Activated naive CD8-positive, alpha-beta T cell treated with anti-CD3 and anti-CD28 coated beads, Interleukin-2, amount 50 U/mL, for 24 hours (primary cell): ENCODE measurements at places on chromosomes 2 and 18.

DNA sequence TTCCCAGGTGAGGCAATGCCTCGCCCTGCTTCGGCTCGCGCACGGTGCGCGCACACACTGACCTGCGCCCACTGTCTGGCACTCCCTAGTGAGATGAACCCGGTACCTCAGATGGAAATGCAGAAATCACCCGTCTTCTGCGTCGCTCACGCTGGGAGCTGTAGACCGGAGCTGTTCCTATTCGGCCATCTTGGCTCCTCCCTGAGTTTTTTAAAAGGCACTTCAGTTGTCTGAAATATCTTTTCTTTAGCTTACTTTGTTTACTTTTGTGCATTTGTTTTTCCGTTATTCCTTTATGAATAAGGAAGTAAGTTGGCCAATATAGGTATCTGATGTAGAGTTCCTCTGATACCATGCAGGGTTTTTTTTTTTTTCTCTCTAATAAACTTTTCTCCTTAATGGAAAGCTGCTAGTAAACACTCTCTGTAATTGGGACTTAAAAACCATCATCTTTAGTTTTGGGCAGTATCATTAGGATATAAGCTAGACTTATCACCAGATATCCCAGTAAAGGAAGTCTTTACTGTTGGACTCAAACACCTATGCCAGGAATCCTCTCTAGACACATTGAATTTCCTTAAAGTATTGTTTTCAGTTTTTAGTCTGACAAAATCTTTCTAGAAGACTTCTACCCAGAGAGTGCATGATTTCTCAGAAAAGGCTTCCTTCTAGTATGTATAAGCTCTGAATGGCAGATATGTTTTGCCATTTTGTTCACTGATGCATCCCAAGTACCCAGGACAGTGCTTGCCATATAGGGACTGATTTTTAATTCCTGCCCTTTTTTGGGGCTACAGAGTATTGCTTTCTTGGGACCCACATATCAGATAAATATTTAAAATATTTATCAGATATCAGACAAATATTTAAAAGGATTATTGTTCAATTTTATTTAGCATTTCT lies 35.8 kb upstream of the DYSF start:
- peak overlapping the region; percentile 69 for H3K27ac ChIP-seq
- H3K4me3 ChIP-seq, result peak overlapping the region; percentile 78
- no peak for DNase-seq

GRCh38 chr2:234898534-234899053 lies 53.2 kb upstream of the SH3BP4 start:
- H3K27me3 ChIP-seq, result no peaks in the 10 kb centered on the region
- H3K27ac ChIP-seq, result no peak overlapping the region
- H3K4me3 ChIP-seq, result no peak overlapping the region
- no peaks in the 10 kb centered on the region for H3K36me3 ChIP-seq
- no peaks in the 10 kb centered on the region for H3K4me1 ChIP-seq

DNA sequence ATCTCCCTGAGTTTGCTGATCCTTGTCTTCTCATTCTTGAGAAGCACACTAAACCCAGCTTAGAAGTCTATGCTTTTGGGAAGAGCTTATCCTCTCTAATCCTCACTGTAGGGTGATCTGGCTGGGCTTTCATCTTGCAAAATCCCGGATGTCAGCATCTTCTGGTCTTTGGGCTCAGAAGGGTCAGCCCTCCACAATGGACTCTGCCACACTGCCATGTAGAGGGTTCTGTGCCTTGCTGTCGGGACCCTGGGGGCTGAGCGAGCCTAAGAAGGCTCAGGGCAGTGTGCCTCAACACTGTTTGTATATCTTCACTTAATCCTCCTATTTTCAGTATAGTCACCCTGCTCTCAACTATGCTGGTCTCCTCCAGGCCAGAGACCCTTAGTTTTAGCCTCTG lies 102.3 kb downstream of the TGIF1 start:
- H3K4me1 ChIP-seq, result no peaks in the 10 kb centered on the region
- H3K4me3 ChIP-seq, result no peak overlapping the region
- DNase-seq, result no peak
- H3K27ac ChIP-seq, result no peak overlapping the region
- H3K36me3 ChIP-seq, result no peaks in the 10 kb centered on the region

DNA sequence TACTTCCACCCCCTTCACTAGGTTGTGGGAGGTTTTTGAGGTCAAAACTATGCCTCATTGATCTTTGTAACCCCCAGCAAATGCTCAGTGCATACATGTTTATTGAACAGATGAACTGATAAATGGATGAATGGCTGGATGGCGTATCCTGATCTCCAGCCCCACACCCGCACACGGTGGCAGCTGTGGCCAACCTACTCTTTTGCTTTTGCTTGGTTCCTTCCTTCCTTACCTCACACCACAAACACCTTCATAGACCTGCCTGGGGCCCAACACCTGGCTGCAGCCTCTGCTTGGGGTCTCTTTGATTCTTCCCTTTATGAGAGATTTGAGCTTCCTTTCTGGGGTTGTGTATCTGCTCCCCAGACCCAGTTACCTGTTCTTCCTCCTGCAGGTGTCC lies 25.9 kb downstream of the SPP2 start:
- H3K4me3 ChIP-seq, result no peak overlapping the region
- H3K27me3 ChIP-seq, result no peaks in the 10 kb centered on the region
- peaks cover 25% of the 10 kb centered on the region for H3K4me1 ChIP-seq

- H3K27ac ChIP-seq, result peak overlapping the region; percentile 59
- H3K4me3 ChIP-seq, result peak overlapping the region; percentile 53
- DNase-seq, result no peak
- H3K27me3 ChIP-seq, result peaks cover 2% of the 10 kb centered on the region
- H3K4me1 ChIP-seq, result peaks cover 37% of the 10 kb centered on the region
Observed at GRCh38 chr2:174846941-174847938, 83.0 kb upstream of the CHRNA1 start.

- H3K27ac ChIP-seq, result peak overlapping the region; percentile 61
- peaks cover 32% of the 10 kb centered on the region for H3K4me1 ChIP-seq
- peaks cover 22% of the 10 kb centered on the region for H3K27me3 ChIP-seq
- H3K36me3 ChIP-seq, result peaks cover 6% of the 10 kb centered on the region
- DNase-seq, result peak; percentile 77
Observed at GRCh38 chr2:238231251-238231793, 8.5 kb downstream of the HES6 start.

DNA sequence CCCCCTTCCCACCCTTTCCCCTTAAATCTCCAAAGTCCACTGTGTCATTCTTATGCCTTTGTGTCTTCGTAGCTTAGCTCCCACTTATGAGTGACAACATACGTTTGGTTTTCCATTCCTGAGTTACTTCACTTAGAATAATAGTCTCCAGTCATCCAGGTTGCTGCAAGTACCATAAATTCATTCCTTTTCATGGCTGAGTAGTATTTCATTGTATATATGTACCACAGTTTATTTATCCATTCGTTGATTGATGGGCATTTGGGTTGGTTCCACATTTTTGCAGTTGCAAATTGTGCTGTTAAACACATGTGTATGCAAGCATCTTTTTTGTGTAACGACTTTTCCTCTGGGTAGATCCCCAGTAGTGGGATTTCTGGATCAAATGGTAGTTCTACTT lies 14.5 kb upstream of the ZNF638 start:
- no peak overlapping the region for H3K27ac ChIP-seq
- peaks cover 4% of the 10 kb centered on the region for H3K27me3 ChIP-seq
- no peak for DNase-seq
- H3K4me1 ChIP-seq, result no peaks in the 10 kb centered on the region
- peaks cover 11% of the 10 kb centered on the region for H3K36me3 ChIP-seq

- no peak overlapping the region for H3K27ac ChIP-seq
- H3K27me3 ChIP-seq, result no peaks in the 10 kb centered on the region
- DNase-seq, result no peak
- peaks cover 29% of the 10 kb centered on the region for H3K4me1 ChIP-seq
- no peak overlapping the region for H3K4me3 ChIP-seq
Observed at GRCh38 chr2:97906307-97906706, 89.4 kb downstream of the TMEM131 start.

- H3K36me3 ChIP-seq, result peaks cover 4% of the 10 kb centered on the region
Observed at GRCh38 chr2:71223767-71224333, 3.1 kb downstream of the PAIP2B start.

- H3K4me3 ChIP-seq, result no peak overlapping the region
- no peaks in the 10 kb centered on the region for H3K36me3 ChIP-seq
- H3K27ac ChIP-seq, result no peak overlapping the region
Observed at GRCh38 chr2:64905338-64906024, 83.7 kb upstream of the SLC1A4 start.

DNA sequence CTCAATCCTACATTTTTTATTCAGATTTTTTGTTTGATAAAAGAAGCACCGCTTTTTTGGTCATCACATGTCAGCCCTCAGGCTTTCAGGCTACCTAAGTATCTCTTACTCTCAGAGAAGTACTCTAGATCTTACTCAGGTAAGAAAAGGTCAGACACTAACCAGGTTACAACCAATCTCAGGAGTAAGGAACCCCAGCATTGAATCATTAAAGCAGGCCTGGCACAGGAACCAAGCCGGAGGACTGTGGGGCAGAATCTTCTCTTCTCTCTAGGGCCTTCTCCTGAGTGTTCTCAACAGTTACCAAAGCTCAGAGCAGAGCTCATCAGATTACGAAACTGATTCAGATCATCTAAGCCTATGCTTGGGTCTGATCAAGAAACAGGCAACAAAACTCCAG lies 28.2 kb downstream of the RBMS1 start:
- no peaks in the 10 kb centered on the region for H3K27me3 ChIP-seq
- H3K27ac ChIP-seq, result peak overlapping the region; percentile 55
- no peak overlapping the region for H3K4me3 ChIP-seq

GRCh38 chr2:26650713-26651469 lies 9.7 kb upstream of the CIB4 start:
- no peak overlapping the region for H3K4me3 ChIP-seq
- no peaks in the 10 kb centered on the region for H3K36me3 ChIP-seq
- no peak for DNase-seq
- no peak overlapping the region for H3K27ac ChIP-seq
- H3K4me1 ChIP-seq, result no peaks in the 10 kb centered on the region

DNA sequence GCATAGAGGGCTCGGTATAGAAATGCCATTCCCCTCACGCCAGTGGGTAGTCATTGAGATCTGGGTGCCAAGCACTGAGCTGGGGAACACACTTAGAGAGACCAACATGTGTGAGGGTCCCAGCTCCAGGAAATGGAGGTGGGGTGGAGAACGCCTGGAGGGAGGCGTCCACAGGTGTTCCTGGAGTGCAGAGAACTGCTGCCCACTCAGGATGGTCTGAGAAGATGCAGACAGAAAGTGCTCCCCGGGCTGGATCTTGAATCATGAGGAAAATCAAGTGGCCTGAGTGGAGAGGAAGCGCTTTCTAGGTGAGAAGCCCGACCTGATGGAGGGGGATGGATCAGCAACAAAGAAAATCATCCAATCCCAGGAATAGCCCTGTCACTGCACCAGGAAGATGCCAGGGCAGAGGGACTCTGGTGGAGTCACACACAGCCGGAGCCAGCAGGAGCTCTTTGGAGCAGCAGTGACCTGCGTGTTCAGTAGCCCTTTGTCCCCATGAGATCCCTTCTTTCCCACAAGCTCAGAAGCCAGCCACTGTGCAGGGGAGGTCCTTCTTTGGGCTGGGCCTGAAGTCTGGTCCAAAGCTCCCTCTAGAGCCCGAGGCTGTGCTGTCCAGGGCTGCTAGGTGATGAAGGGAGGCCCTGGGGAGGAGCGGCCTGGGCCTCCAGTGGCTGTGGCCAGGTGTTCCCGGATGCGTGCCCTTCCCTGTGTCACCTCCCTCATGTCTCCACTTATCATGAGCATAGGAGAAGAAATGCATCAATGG lies 112.3 kb downstream of the RNF144A start:
- H3K4me1 ChIP-seq, result peaks cover 2% of the 10 kb centered on the region
- H3K27ac ChIP-seq, result no peak overlapping the region
- no peak for DNase-seq
- H3K36me3 ChIP-seq, result peaks cover 14% of the 10 kb centered on the region
- H3K4me3 ChIP-seq, result no peak overlapping the region
- H3K27me3 ChIP-seq, result no peaks in the 10 kb centered on the region

DNA sequence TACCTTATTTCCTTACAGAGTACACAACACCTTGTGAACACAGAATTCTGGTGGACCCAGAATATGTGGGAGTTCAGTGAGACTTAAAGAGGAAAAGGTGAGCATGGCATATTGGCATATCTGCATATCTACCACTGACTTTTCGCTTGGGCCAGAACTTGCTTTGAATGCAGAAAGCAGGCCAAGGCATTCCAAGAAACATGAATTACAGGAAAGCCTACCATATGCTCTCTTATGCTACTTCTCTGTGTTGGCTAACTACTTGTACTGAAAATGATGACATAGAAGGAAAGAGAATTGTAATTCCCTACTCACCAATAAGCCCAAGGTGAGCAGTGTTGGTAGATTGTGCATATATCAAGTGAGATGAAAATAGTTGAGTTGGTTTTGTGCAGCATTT lies 31.4 kb upstream of the CCDC93 start:
- no peak for DNase-seq
- no peaks in the 10 kb centered on the region for H3K36me3 ChIP-seq
- H3K4me3 ChIP-seq, result no peak overlapping the region
- H3K27ac ChIP-seq, result no peak overlapping the region
- peaks cover 52% of the 10 kb centered on the region for H3K27me3 ChIP-seq

GRCh38 chr2:227509824-227510619 lies 38.1 kb downstream of the AGFG1 start:
- peaks cover 88% of the 10 kb centered on the region for H3K4me1 ChIP-seq
- no peak overlapping the region for H3K4me3 ChIP-seq
- no peaks in the 10 kb centered on the region for H3K27me3 ChIP-seq
- H3K36me3 ChIP-seq, result peaks cover 19% of the 10 kb centered on the region
- DNase-seq, result no peak

- H3K27ac ChIP-seq, result no peak overlapping the region
- H3K27me3 ChIP-seq, result peaks cover 6% of the 10 kb centered on the region
- no peaks in the 10 kb centered on the region for H3K36me3 ChIP-seq
- no peak overlapping the region for H3K4me3 ChIP-seq
- no peak for DNase-seq
Observed at GRCh38 chr2:201807452-201807999, 1.2 kb downstream of the CDK15 start.

DNA sequence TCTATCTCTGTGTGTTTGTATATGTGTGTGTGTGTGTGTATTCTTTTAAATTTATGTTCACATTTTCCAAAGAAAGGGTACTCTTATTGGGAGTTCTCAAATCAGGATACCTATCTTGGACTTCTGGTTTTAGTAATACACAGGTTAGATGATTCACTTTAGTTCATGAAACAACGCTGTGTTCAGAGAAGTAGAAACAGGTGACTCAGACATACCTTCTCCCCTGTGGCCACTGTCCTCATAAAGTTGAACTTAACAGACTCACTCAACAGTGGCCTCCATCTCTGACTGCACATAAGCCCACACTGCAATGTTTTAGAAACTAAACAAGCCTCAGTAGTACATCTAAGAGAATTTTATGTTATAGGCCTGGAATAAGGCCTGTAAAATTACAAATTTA lies 566.6 kb upstream of the VRK2 start:
- H3K36me3 ChIP-seq, result no peaks in the 10 kb centered on the region
- H3K27me3 ChIP-seq, result no peaks in the 10 kb centered on the region
- DNase-seq, result no peak

DNA sequence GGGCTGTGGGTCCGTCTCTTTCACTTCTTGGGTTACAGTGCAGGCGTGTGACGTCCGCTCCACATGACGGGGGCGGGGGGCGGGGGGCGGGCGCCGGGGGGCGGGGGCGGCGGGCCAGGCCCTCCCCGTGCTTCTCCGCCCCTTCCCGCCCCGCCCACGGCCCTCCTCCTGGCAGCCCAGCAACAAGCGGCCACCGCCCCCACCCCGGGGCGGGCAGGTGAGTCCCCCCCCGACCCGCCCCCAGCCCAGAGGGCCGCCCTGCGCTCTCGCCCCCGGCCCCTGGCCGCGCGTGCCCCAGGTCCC lies 3.6 kb downstream of the ZNF516 start:
- peak overlapping the region; percentile 89 for H3K4me3 ChIP-seq
- H3K36me3 ChIP-seq, result peaks cover 3% of the 10 kb centered on the region
- DNase-seq, result peak; percentile 71
- H3K27me3 ChIP-seq, result peaks cover 18% of the 10 kb centered on the region
